ENCODE measurements at places on chromosomes 3 and 15.

DNA sequence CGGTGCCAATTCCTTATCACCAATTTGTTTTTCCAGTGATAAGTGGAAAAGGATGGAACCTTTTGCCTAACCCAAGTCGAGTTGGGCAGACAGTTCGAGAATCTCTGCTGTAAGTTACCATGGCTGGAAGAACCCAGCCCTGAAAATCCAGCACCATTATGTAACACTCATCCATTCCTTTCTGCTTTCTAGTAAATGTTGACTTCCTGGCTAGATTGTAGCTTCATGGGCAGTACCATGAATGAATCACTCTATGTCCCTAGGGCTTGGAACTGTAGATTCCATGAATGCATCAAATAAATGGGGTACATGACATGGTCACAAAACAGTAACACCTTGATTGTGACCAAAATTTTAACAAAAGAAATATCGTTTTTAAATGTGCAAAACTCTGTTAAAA lies 14.0 kb downstream of the CHCHD4 start:
- DNase-seq, result no peak

GRCh38 chr15:100468285-100468684 lies 60.5 kb downstream of the CERS3 start:
- DNase-seq, result no peak

- peak; percentile 52 for DNase-seq
Measured at GRCh38 chr3:156150434-156151066, 30.2 kb downstream of the KCNAB1 start.

GRCh38 chr15:98085003-98085639 lies 124.6 kb downstream of the ARRDC4 start:
- peak; percentile 74 for DNase-seq

- DNase-seq, result no peak
Measured at GRCh38 chr15:55775316-55775715, 32.4 kb upstream of the PRTG start.

DNA sequence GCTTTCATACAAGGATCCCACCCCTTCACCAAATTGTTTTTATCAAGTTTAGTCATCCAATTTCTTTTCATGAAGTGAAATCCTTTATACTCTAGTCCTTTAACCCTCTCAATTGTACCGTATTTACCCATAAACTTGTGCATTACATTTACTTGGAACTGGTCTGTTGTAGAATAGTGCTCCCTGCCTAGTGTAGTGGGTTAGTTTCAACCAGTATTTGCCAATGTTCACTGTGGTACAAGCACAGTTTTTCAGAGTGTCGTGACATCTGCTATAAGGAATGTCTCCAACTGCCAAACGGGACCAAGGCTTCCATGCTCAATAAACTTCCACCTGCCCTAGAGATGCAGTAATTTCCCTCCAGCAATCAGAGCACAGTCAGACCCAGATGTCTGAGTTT lies 211.9 kb downstream of the KCNAB1 start:
- DNase-seq, result no peak

All from inflammatory macrophage treated with lipopolysaccharide for 4 hours (primary cell).